ENCODE measurements at places on chromosomes 16 and 17.

GRCh38 chr17:82301916-82302567, 15.4 kb downstream of the CD7 start:
- peak; percentile 71 for DNase-seq

DNA sequence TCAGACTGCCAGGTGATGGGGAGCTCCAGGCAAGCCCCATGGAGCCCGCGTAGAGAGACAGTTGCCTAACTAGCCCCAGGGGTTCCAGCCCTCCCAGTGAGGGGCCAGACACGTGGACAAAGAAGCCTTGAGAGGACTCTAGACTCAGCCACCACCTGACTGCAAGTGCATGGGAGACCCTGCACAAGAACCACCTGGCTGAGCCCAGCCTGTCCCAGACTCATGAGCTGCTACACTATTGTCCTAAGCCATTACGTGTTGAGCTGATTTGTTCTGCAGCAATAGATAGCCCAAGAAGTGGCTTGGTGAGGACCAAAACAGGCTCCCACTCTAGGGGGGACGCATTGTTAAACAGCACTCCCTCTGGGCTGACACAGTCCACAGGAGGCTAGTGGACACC, 37.6 kb upstream of the KLHDC4 start:
- no peak for DNase-seq

DNA sequence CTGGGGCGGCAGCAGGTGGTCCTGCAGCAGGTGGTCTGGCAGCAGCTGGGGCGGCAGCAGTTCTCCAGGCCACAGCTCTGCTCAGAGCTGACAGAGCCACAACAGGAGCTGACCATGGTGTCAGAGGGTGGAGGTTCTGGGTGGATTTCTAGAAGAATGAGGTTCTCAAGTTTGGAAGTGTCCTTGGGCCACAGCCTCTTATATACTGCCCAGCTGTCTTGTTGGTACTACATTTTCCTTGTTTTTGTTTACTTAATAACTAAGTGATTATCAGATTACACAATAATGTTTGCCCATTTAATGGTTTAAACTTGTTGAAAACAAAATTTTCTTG, at the start of gene KRTAP4-5:
Gene KRTAP4-5, minus strand, starts transcription at position 174 of the 334 bp plus-strand sequence. Its CDS starts 58 bp downstream, at position 116.
- DNase-seq = no peak

- no peak for DNase-seq
Measured at GRCh38 chr17:78789663-78790181, 7.6 kb upstream of the CYTH1 start.

GRCh38 chr16:56515665-56516064, 4.2 kb downstream of the BBS2 start:
- DNase-seq = no peak

GRCh38 chr17:2794111-2794803, 2.0 kb upstream of the RAP1GAP2 start:
- DNase-seq = no peak

DNA sequence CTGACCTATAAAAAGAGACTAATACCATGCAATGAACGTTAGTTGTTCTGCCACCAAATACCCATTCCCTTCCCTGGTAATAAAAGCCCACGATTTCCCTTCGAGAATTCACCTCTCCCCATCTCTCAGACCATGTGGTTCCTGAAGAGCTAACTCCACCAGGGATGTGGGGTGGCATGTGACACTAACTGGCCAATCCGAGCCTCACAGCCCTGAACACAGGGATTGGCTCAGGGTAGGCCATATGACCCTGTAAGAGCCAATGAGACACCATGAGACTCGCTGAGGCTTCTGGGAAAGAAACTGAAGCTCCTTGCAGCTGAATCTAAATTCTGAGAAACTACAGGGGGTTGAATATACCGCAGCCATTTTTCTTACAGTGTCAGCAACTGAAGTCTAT, 21.1 kb downstream of the HELZ start:
- no peak for DNase-seq

- no peak for DNase-seq
Measured at GRCh38 chr17:76562734-76563148, 22.9 kb downstream of the PRCD start.

GRCh38 chr16:22621586-22622155, 111.0 kb downstream of the NPIPB5 start:
- no peak for DNase-seq
